ENCODE measurements at places on chromosomes 12 and 14.

DNA sequence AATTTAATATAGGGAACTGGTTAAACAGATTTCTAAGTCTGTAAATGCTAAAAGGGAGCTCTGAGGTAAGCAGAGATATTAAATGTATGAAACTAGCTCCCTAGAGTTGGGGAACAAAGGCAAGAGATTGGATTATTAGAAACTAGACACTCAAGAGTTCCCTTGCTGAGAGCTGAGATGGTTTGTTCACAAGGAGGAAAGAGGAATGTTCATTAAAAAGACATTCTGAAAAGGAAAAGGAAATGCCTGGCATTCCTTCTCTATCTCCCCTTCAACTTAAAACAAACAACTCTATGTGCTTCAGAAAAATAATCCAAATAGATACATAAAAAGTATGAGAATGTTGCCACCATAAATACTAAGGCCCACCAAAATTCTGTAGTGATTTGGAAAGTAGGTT is 73.7 kb downstream of the GALNT4 start:
- no peak overlapping the region for H3K27ac ChIP-seq
- H3K27me3 ChIP-seq, result no peaks in the 10 kb centered on the region
- no peak for DNase-seq
- H3K4me3 ChIP-seq, result no peak overlapping the region
- peaks cover 16% of the 10 kb centered on the region for H3K4me1 ChIP-seq
- H3K36me3 ChIP-seq, result no peaks in the 10 kb centered on the region

- H3K4me1 ChIP-seq, result peaks cover 41% of the 10 kb centered on the region
- no peak overlapping the region for H3K4me3 ChIP-seq
- H3K36me3 ChIP-seq, result no peaks in the 10 kb centered on the region
- no peak for DNase-seq
Measured at GRCh38 chr14:95524706-95525512, 8.5 kb upstream of the SYNE3 start.

DNA sequence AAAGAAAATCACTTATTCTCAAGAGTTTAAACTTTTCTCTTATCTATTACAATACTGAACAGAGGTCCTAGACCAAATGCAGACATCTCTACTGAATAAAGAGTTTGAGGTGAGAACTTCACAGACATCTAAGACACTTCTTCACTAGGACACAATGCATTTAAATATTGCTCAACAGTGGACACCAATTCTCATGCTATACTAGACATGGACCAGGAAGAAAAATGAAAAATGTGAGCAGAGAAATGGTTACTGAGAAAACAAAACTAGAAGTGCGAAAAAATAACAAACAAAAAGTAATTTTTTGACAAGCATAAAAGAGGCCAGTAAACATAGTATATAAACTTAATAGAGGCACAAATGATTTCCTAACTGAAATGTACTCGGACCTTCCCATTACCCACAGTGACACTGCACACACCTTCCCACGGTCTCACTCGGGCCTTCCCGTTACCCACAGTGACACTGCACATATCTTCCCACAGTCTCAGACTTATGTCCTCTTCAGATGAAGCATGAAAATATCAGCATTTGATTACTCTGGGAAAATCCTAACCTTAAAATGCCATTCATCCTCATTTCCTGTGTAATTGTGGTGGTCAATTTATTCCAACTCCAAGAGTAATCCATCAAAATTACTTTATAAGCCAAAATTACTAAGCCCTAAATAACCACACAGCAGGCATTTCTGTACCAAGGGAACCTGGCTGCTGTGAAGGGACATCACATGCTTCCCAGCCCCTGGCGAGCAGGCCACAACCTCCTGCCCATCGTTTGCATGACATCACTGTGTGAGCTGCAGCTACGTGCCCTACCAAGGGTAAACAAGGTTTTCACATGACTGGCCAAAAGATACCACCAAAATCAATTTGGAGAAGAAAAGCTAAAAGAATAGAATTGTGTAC is 6.4 kb downstream of the SLC15A4 start:
- no peaks in the 10 kb centered on the region for H3K27me3 ChIP-seq
- peaks cover 8% of the 10 kb centered on the region for H3K36me3 ChIP-seq
- H3K27ac ChIP-seq, result peak overlapping the region; percentile 67
- H3K4me3 ChIP-seq, result no peak overlapping the region
- peaks cover 72% of the 10 kb centered on the region for H3K4me1 ChIP-seq

- H3K4me1 ChIP-seq, result no peaks in the 10 kb centered on the region
- no peak overlapping the region for H3K4me3 ChIP-seq
- no peak overlapping the region for H3K27ac ChIP-seq
- H3K27me3 ChIP-seq, result no peaks in the 10 kb centered on the region
- peaks cover 60% of the 10 kb centered on the region for H3K36me3 ChIP-seq
Measured at GRCh38 chr12:56206452-56207166, 15.1 kb downstream of the RNF41 start.

GRCh38 chr12:49689785-49690184 is 17.4 kb downstream of the FMNL3 start:
- no peak overlapping the region for H3K27ac ChIP-seq
- H3K4me3 ChIP-seq, result no peak overlapping the region
- no peak for DNase-seq
- no peaks in the 10 kb centered on the region for H3K27me3 ChIP-seq
- no peaks in the 10 kb centered on the region for H3K4me1 ChIP-seq

- no peaks in the 10 kb centered on the region for H3K27me3 ChIP-seq
- no peak overlapping the region for H3K4me3 ChIP-seq
- H3K36me3 ChIP-seq, result no peaks in the 10 kb centered on the region
- peaks cover 15% of the 10 kb centered on the region for H3K4me1 ChIP-seq
Measured at GRCh38 chr14:104104076-104104901, 18.8 kb downstream of the ASPG start.

DNA sequence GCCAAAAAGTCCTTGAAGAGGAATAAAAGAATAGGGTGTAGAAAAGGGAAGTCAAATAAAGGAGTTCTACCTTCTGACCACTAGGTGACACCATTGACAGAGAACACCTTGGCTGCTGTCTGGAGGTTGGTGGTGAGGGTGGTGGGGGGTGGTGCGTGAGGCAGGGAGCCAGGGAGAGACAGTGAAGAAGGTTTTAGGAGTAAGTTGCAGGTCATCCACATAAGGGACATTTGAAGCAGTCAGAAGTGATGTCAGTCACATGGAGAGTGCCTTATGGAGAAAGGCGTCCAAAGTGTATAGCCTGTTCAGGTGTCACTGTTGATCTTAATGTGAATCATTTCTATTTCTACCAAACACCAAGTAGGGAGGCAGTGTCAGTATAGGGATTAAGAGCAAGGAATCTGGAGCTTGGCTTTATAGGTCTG is 279.3 kb upstream of the DDHD1 start:
- H3K27me3 ChIP-seq, result no peaks in the 10 kb centered on the region
- H3K4me3 ChIP-seq, result no peak overlapping the region
- H3K27ac ChIP-seq, result no peak overlapping the region
- H3K36me3 ChIP-seq, result no peaks in the 10 kb centered on the region
- H3K4me1 ChIP-seq, result peaks cover 9% of the 10 kb centered on the region
- DNase-seq, result no peak

GRCh38 chr12:117686911-117687377 is 281.8 kb downstream of the KSR2 start:
- no peaks in the 10 kb centered on the region for H3K27me3 ChIP-seq
- no peaks in the 10 kb centered on the region for H3K36me3 ChIP-seq
- DNase-seq, result no peak
- H3K27ac ChIP-seq, result peak overlapping the region; percentile 53

- no peak for DNase-seq
- H3K4me3 ChIP-seq, result no peak overlapping the region
- no peaks in the 10 kb centered on the region for H3K36me3 ChIP-seq
- H3K4me1 ChIP-seq, result peaks cover 16% of the 10 kb centered on the region
Measured at GRCh38 chr12:75660107-75660530, 148.7 kb upstream of the KRR1 start.

GRCh38 chr12:86521870-86522269 is 265.7 kb upstream of the MGAT4C start:
- H3K36me3 ChIP-seq, result no peaks in the 10 kb centered on the region
- no peaks in the 10 kb centered on the region for H3K27me3 ChIP-seq
- no peak for DNase-seq
- H3K4me3 ChIP-seq, result no peak overlapping the region

GRCh38 chr12:1429980-1430379 is 164.4 kb downstream of the FBXL14 start:
- no peaks in the 10 kb centered on the region for H3K4me1 ChIP-seq
- H3K4me3 ChIP-seq, result no peak overlapping the region
- no peak for DNase-seq
- no peaks in the 10 kb centered on the region for H3K36me3 ChIP-seq
- H3K27ac ChIP-seq, result no peak overlapping the region

GRCh38 chr12:113823016-113823415 is 143.1 kb downstream of the RBM19 start:
- DNase-seq, result no peak
- H3K4me3 ChIP-seq, result no peak overlapping the region
- no peaks in the 10 kb centered on the region for H3K36me3 ChIP-seq
- H3K4me1 ChIP-seq, result no peaks in the 10 kb centered on the region
- no peaks in the 10 kb centered on the region for H3K27me3 ChIP-seq

DNA sequence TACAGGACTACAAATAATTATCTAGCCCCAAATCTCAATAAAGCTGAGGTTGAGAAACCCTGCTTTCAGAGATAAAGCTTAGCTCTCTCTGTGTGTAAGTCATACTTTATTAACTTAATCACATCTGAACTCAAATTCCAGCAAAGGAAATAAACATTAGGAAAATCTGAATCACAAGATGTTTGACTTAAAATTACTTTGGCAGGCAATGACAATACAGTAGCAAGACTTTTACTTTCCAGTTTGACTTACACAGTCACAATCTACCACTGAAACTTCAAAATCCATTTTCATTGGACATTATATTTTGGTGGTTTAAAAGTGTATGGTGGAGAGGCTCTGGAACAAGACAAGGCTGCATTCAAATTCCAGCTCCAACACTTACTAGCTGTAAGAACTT is 11.4 kb downstream of the TMEM116 start:
- DNase-seq, result no peak
- H3K27ac ChIP-seq, result no peak overlapping the region
- no peaks in the 10 kb centered on the region for H3K36me3 ChIP-seq
- peak overlapping the region; percentile 13 for H3K4me3 ChIP-seq

GRCh38 chr12:24597580-24597979 is 351.3 kb downstream of the BCAT1 start:
- H3K4me3 ChIP-seq, result no peak overlapping the region
- no peaks in the 10 kb centered on the region for H3K27me3 ChIP-seq
- H3K4me1 ChIP-seq, result no peaks in the 10 kb centered on the region
- no peaks in the 10 kb centered on the region for H3K36me3 ChIP-seq
- no peak overlapping the region for H3K27ac ChIP-seq

DNA sequence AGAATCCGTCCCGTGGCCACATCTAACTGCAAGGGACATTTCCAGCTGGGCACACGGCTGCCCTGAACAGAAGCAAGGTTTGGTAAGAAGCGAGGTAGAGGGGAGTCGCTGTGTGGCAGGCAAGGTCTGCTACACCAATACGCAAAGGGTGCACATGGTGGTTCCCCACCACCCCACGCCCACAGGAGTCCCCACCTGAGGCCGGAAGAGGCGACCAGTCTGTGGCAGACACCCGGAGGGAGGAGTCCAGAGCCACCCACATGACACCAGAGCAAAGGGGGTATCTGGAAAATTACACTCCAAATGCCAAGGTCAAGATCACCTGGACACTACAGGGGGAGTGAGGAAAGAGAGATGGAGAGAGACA is 47.1 kb upstream of the GALNT9 start:
- no peak overlapping the region for H3K27ac ChIP-seq
- H3K4me1 ChIP-seq, result no peaks in the 10 kb centered on the region
- no peak for DNase-seq
- H3K27me3 ChIP-seq, result peaks cover 4% of the 10 kb centered on the region
- no peaks in the 10 kb centered on the region for H3K36me3 ChIP-seq

DNA sequence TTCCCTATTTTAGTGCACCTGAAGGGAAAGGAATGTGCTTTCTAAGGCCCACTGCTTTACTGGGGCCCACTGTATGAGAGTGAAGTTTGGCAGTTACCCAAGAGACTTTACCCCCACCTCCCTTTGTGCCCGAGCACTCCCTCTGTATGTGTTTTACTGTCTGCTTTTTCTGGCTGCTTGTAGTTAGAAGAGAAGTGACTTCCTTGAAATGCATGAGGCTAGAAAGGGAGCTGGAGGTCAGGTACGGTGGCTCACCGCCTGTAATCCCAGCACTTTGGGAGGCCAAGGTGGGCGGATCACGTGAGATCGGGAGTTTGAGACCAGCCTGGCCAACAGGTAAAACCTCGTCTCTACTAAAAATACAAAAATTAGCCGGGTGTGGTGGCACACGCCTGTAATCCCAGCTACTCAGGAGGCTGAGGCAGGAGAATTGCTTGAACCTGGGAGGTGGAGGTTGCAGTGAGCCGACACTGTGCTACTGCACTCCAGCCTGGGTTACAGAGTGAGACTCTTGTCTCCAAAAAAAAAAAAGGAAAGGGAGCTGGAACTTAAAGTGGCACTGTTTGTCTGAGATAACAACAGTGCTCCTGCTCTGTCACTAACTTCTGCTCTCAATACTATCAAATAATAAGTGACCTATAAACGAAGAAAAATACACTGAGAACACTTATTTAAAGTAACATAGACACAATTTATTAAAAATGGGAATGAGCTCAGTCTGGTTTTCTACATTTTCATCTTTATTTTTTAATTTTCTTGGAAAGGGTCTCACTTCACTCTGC is 5.8 kb downstream of the TRIP11 start:
- no peak overlapping the region for H3K27ac ChIP-seq
- no peak overlapping the region for H3K4me3 ChIP-seq
- no peak for DNase-seq
- no peaks in the 10 kb centered on the region for H3K27me3 ChIP-seq

DNA sequence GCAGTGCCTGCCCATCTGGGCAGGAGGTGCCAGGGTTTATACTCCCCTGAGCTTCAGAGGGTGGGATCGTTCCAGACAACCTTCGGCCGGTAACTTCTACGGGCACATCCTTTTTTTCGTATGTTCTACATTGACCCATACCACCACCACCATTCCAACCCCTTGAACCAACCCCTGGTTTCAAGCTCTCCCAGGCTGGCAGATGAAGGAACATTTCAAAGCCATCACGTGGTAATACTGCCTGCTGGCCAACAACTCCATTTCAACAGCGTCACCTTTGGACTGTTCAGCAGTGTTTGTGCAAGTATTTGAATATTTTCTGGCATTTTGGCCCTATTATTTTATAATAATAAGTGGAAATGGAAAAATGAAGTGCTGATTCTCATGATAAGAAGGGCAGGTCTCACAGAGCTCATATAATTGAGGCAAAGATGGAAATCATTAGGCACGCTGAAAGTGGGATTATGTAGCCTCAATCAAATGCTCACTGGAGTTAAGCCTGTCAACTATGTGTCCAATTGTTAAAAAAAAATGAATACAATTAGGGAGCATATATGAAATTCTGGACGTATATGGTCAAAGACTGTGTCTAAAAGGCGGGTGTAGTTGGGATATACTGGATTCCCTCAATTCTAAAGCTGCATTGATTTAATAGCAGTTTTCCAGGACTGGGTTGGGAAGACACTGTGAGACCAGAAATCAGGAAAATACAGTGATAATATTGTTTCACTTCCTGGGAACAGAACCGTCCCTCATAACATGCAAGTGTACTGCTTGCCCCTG is 162.1 kb downstream of the ZFP36L1 start:
- peaks cover 63% of the 10 kb centered on the region for H3K4me1 ChIP-seq
- H3K4me3 ChIP-seq, result no peak overlapping the region
- no peaks in the 10 kb centered on the region for H3K27me3 ChIP-seq

Data from vagina (tissue), 2 donors.